Uterine smooth muscle cell (primary cell): ENCODE measurements at places on chromosomes 7 and 10. TPM values are rescaled to one million over a fixed set of nuclear protein-coding genes. Genes with fewer than 3 reads are reported as not detected.

FAM25A gene
- not detected in 2 replicates for total RNA-seq

BHLHA15 gene
- total RNA-seq: 1.3 and 2.2 TPM in 2 replicates

OR2A12 gene
- total RNA-seq: not detected in 2 replicates

DMBT1 gene
- under 0.01 TPM in 2 replicates for total RNA-seq

WIPF3 gene
- not detected in 2 replicates for total RNA-seq

ZNF92 gene
- 7.6 and 8.6 TPM in 2 replicates for total RNA-seq

BAIAP2L1 gene
- 1.1 and 1.7 TPM in 2 replicates for total RNA-seq

COBL gene
- total RNA-seq: under 0.01 TPM in 2 replicates

ZWINT gene
- 25.2 and 85.9 TPM in 2 replicates for total RNA-seq

DGKI gene
- 2.4 and 2.9 TPM in 2 replicates for total RNA-seq

TFR2 gene
- total RNA-seq: 0.33 and 0.37 TPM in 2 replicates

MRPL32 gene
- 48.9 and 53.5 TPM in 2 replicates for total RNA-seq

AKR1C8 gene
- not detected in 2 replicates for total RNA-seq

ADIRF gene
- 36.3 and 73.0 TPM in 2 replicates for total RNA-seq

EBF3 gene
- 0.12 and 1.3 TPM in 2 replicates for total RNA-seq

BAG3 gene
- total RNA-seq: 11.7 and 13.7 TPM in 2 replicates

SSMEM1 gene
- total RNA-seq: not detected in 2 replicates

CFAP70 gene
- 0.44 and 0.75 TPM in 2 replicates for total RNA-seq

ASZ1 gene
- not detected in 2 replicates for total RNA-seq

KLF14 gene
- under 0.01 and 0.11 TPM in 2 replicates for total RNA-seq

ITIH5 gene
- total RNA-seq: under 0.01 and 0.75 TPM in 2 replicates

TUBAL3 gene
- total RNA-seq: not detected in 2 replicates

ANKRD30A gene
- not detected in 2 replicates for total RNA-seq

FBXL13 gene
- total RNA-seq: 1.1 and 1.2 TPM in 2 replicates

SPDYE5 gene
- 0.11 and 0.12 TPM in 2 replicates for total RNA-seq

EMX2 gene
- total RNA-seq: 2.2 and 3.6 TPM in 2 replicates

TEX47 gene
- not detected in 2 replicates for total RNA-seq

LIPJ gene
- total RNA-seq: not detected in 2 replicates

FBXO24 gene
- total RNA-seq: 0.55 and 1.4 TPM in 2 replicates
